ENCODE measurements at places on chromosomes 2 and 18.

- DNase-seq = no peak
Observed at GRCh38 chr2:217203086-217203485, 343.2 kb upstream of the TNP1 start.

- DNase-seq = no peak
Observed at GRCh38 chr2:40401896-40402295, 50.0 kb downstream of the SLC8A1 start.

DNA sequence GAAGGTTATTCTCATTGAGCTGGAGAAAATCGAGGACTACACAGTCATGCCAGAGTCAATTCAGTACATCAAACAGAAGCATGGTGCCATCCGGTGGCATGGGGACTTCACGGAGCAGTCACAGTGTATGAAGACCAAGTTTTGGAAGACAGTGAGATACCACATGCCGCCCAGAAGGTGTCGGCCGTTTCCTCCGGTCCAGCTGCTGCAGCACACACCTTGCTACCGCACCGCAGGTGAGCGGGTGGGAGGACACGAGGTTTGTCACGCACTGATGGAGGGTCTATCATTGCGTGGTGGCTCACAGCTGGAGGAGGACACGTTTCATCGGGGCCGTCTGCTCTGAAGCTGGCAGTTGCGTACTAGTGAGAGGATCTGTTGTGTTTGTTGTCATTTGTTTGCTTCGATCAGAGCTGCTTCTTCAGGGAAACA is 48.2 kb downstream of the IL1RL2 start:
- DNase-seq = no peak

DNA sequence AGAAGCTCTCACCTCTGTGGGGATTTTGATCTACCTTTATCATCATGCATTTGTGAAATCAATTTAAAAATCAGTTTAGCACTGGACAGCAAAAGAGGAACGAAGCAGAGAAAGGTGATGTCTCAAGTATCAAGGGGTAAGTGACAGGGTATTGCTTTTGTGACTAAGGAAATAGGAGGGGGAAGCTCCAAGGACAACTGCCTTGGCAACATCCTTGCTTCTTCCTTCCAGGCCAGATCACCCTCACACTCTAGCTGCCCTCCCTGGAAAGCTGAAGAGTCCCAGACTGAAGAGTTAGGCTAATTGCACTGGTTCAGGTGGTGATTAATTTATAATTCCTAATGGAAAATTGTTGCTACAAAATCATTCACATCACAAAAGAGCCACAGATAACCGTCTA is 859.1 kb upstream of the ACVR2A start:
- no peak for DNase-seq
